Kidney (tissue), 22 donors: ENCODE measurements at places on chromosomes 11 and 22.

DNA sequence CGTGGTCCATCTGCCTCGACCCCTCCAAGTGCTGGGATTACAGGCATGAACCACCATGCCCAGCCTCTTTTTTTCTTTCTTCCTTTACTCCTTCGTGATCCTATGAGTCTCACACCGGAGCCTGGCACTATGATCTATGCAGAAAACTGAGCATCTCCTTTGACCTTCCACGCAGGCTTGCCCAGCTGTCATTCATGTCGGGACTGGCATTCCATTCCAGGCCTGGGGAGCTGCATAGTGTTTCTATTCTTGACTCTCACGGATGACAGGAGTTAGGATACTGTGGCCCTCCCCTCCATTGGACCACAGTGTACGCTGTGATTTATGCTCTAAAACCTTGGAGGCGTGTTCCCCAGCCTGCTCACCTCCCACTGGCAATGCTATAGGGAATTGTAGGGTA, 611.8 kb downstream of the BRD1 start:
- H3K27me3 ChIP-seq = no peaks in the 10 kb centered on the region
- no peaks in the 10 kb centered on the region for H3K36me3 ChIP-seq
- no peak overlapping the region for H3K27ac ChIP-seq
- no peaks in the 10 kb centered on the region for H3K4me1 ChIP-seq

DNA sequence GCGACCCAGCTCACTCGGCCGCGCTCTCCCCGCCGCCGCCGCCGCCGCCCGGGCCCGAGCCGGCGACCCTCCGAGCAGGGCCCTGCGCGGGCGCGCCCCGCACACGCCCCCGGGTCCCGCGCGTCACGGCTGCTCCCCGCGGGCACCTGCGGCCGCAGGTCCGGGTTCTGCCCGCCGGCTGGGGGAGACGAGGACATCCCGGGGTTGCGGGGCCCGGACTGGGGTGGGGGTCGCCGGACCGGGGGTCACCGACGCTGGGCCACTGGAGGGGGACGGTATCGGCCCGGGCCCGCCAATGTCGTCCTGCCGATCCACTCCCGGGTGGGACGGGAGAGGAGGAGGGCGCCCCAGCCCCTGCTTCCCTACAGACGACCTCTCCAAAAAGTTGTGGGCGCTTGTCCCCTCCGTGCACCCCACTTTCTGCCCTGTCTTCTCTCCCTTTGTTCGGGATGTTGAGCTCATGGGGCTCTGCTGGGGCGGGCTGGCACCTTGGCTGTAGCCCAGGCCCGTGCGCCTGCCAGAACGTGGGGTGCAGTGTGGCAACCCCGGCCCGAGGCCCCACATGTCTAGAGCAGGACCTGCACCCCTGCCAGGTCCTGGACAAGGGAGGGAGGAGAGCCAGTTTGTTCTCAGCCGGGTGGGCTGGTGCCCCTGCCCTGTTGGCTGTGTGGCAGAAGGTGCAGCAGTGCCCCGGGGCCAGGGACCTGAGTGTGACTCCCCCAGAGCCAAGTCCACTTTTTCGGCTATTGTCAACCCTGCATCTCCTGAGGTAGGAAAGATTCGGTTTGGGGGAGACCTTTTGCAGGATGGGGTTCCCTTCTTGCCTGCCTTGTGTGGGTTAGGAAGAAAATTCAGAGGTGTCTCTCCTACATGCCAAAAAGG, 40.2 kb upstream of the CELSR1 start:
- H3K36me3 ChIP-seq = no peaks in the 10 kb centered on the region
- peak; percentile 63 for DNase-seq
- peak overlapping the region; percentile 55 for H3K4me3 ChIP-seq
- H3K4me1 ChIP-seq = peaks cover 43% of the 10 kb centered on the region

DNA sequence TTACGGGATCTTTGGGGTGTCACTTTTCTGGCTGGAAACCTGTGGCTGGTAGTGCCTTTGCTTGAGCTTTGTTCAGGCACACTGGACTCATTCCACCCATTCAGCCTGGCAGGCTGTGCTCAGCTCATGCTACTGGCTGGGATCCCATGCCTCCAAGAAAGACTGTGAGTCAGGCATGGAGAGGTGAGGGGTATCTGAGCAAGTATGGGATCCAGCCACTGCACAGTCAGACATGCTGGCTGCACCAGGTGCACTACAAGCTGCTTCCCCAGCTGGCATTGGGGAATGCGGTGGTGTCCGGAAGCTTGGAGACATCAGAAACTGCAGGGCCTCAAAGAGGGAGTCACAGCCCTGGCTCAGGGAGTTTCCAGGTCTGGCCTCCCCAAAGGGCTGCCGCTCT, 12.0 kb upstream of the MED17 start:
- no peak for DNase-seq
- no peaks in the 10 kb centered on the region for H3K27me3 ChIP-seq
- no peaks in the 10 kb centered on the region for H3K36me3 ChIP-seq
- H3K27ac ChIP-seq = no peak overlapping the region

- H3K27ac ChIP-seq = peak within 1 kb of the TSS; percentile 88
- no peaks in the 10 kb centered on the region for H3K36me3 ChIP-seq
- H3K27me3 ChIP-seq = no peaks in the 10 kb centered on the region
- peak; percentile 94 for DNase-seq
Measured at GRCh38 chr22:23767673-23768548, at the start of gene CHCHD10. CHCHD10 (minus strand) TSS chr22:23767972; CDS start chr22:23767874, 98 bp downstream.

GRCh38 chr11:111823629-111824028, 47.8 kb downstream of the ALG9 start:
- H3K4me3 ChIP-seq = no peak overlapping the region
- no peak for DNase-seq
- no peaks in the 10 kb centered on the region for H3K36me3 ChIP-seq
- H3K27ac ChIP-seq = no peak overlapping the region
- no peaks in the 10 kb centered on the region for H3K27me3 ChIP-seq

GRCh38 chr11:130199792-130200191, 40.2 kb downstream of the ST14 start:
- no peaks in the 10 kb centered on the region for H3K4me1 ChIP-seq
- no peaks in the 10 kb centered on the region for H3K27me3 ChIP-seq
- no peak overlapping the region for H3K27ac ChIP-seq
- no peak overlapping the region for H3K4me3 ChIP-seq
- peaks cover 24% of the 10 kb centered on the region for H3K36me3 ChIP-seq

GRCh38 chr11:3950996-3951660, 95.7 kb downstream of the STIM1 start:
- no peaks in the 10 kb centered on the region for H3K36me3 ChIP-seq
- H3K27me3 ChIP-seq = no peaks in the 10 kb centered on the region
- no peak overlapping the region for H3K27ac ChIP-seq
- H3K4me3 ChIP-seq = no peak overlapping the region
- H3K4me1 ChIP-seq = peaks cover 5% of the 10 kb centered on the region

DNA sequence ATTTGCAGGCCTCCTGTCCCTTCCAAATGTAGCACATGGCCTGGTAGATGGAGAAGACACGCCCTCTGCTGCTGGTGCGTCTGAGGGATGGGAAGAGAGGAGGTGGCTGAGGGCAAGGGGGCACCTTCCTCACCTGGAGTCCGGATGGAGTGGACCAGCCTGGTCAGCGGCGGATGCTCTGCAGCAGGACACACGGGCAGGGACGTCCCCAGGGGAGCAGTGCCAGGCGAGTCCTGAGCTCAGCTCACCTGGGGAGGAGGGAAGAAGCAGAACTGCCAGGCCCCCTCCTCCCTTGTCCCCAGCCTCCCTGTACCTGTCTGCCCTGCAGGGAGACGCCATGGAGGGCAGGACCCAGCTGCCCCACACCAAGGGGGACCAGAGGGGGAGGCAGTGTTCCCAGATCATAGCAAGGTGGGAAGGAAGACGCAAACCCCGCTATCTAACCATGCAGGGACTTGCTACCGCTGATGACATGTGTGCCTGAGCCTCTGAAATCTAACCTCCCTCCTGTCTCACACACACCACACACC, 1495.9 kb downstream of the BRD1 start:
- H3K36me3 ChIP-seq = no peaks in the 10 kb centered on the region
- DNase-seq = no peak
- H3K4me3 ChIP-seq = no peak overlapping the region
- no peaks in the 10 kb centered on the region for H3K27me3 ChIP-seq
- no peak overlapping the region for H3K27ac ChIP-seq

DNA sequence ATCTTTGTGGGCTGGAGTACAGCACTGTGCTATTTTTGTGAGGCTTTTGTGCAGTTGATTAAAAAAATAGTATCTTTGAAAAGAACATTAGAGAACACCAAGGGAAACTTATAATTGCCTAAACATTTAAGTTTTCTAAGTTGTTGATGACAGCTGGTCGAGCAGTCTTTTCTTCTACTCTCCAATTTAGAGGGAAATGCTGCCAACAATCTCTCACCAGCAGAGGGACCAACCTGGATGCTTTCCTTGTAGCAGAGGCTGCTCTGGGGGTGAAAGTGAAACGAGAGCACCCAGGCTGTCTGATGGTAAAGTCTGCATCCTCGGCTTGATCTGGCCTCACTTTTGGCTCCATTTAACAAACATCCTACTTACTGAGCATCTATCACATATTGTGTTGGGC, 1286.5 kb upstream of the TENM4 start:
- no peaks in the 10 kb centered on the region for H3K4me1 ChIP-seq
- H3K4me3 ChIP-seq = no peak overlapping the region
- no peak overlapping the region for H3K27ac ChIP-seq
- no peaks in the 10 kb centered on the region for H3K27me3 ChIP-seq
- DNase-seq = no peak
- H3K36me3 ChIP-seq = no peaks in the 10 kb centered on the region

- H3K36me3 ChIP-seq = no peaks in the 10 kb centered on the region
- H3K27ac ChIP-seq = no peak overlapping the region
- no peak for DNase-seq
- no peaks in the 10 kb centered on the region for H3K27me3 ChIP-seq
- no peaks in the 10 kb centered on the region for H3K4me1 ChIP-seq
- H3K4me3 ChIP-seq = no peak overlapping the region
Measured at GRCh38 chr11:3995949-3996554, 98.5 kb upstream of the RRM1 start.

- H3K27ac ChIP-seq = peak overlapping the region; percentile 33
- H3K36me3 ChIP-seq = no peaks in the 10 kb centered on the region
- no peak overlapping the region for H3K4me3 ChIP-seq
- no peak for DNase-seq
- H3K4me1 ChIP-seq = no peaks in the 10 kb centered on the region
- no peaks in the 10 kb centered on the region for H3K27me3 ChIP-seq
Measured at GRCh38 chr11:113778111-113778910, 1.3 kb upstream of the CLDN25 start.

GRCh38 chr11:18705651-18706281, 7.2 kb downstream of the TMEM86A start:
- H3K27me3 ChIP-seq = no peaks in the 10 kb centered on the region
- peak; percentile 30 for DNase-seq
- no peaks in the 10 kb centered on the region for H3K36me3 ChIP-seq
- H3K4me3 ChIP-seq = peak overlapping the region; percentile 66

DNA sequence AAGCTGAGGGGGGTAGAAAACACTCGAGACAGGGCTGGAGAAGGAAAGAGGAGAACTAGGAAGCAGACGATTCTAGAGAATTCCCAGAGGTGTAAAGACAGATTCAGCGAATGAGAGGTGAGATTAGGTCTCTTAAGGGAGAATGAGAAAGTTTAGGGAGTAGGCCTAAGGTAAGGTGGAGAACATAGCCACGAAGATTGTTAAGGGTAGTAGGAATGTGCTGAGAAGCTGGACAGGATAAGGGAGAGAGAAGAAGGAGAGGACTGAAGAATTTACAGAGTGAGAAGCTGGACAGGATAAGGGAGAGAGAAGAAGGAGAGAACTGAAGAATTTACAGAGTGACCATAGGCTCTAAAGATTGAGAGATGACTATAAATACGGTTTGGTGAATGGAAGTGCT, 908 bp downstream of the PPME1 start:
- DNase-seq = no peak
- no peaks in the 10 kb centered on the region for H3K27me3 ChIP-seq
- peak overlapping the region; percentile 90 for H3K27ac ChIP-seq
- H3K4me3 ChIP-seq = peak overlapping the region; percentile 96
- H3K4me1 ChIP-seq = peaks cover 4% of the 10 kb centered on the region

DNA sequence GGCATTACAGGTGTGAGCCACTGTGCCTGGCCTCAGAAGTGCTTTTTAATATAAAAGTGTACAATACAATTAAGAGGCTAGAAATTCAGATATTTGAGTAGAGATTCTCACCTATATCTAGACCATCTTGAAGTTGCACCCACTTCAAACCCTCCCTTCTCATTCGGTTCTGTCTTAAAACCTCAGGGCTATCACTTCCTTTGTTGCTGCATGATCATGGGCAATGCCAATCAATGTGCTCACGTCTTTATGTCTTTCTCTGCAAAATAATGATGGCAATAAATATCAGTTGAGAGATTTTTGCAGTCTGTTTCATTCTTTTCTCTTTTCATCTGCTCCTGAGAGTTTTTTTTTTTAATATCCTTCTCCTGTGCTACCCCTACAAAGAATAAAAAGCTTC, 9.3 kb upstream of the NUP160 start:
- H3K27me3 ChIP-seq = no peaks in the 10 kb centered on the region
- no peak overlapping the region for H3K4me3 ChIP-seq
- DNase-seq = no peak

- H3K36me3 ChIP-seq = no peaks in the 10 kb centered on the region
- H3K27ac ChIP-seq = no peak overlapping the region
- no peak overlapping the region for H3K4me3 ChIP-seq
- no peak for DNase-seq
- no peaks in the 10 kb centered on the region for H3K4me1 ChIP-seq
Measured at GRCh38 chr11:45563810-45564209, 101.6 kb downstream of the CHST1 start.

- DNase-seq = no peak
- H3K27ac ChIP-seq = peak overlapping the region; percentile 91
- H3K27me3 ChIP-seq = no peaks in the 10 kb centered on the region
Measured at GRCh38 chr11:111908639-111909305, 2.8 kb downstream of the CRYAB start.

GRCh38 chr11:116499396-116500003, 273.3 kb downstream of the BUD13 start:
- no peak overlapping the region for H3K27ac ChIP-seq
- no peaks in the 10 kb centered on the region for H3K36me3 ChIP-seq
- no peaks in the 10 kb centered on the region for H3K4me1 ChIP-seq
- no peaks in the 10 kb centered on the region for H3K27me3 ChIP-seq

DNA sequence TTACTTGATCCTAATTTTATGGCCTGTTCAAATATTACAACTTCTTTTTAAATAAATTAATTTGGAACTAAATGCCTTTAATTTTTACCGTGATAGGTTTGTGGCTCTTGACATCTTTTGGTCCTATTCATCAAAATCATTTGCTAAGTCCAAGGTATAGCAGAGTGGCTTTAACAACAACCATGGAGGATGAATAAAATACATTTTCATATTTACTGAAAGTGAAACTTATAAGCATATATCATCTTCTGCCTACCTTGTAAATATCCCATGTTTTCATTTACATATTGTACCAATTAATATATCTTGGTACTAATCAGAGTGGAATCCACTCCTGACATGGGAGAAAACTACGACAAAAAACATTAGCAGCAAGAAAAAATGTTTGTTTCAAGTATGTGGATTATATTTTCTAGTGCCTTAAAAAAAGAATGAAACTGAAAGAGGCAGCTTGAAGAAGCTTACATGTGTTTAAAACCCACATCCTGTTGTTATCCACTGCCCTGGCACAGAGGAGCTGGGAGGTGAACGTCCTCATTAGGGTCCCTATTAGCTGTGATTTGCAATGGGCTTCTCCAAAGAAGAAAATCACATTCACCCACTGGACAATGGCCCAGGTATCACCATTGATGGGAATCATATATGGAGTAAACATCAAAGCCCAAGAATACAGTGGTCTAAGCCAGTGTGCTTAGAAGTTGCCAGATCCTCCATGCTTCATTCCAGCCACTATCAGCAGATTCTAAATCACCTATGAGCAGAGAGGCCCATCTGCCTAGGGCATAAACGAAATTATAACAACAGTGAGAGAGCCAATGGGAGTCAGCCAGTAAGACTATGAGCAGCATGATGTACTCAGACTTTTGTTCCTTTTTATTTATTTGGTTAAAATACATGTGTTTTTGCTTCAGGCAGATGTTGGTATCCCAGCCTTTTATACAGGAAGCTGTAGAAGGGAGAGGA, 84.7 kb downstream of the MAML2 start:
- no peak for DNase-seq
- H3K4me1 ChIP-seq = peaks cover 21% of the 10 kb centered on the region
- H3K36me3 ChIP-seq = no peaks in the 10 kb centered on the region
- peak overlapping the region; percentile 89 for H3K27ac ChIP-seq
